ENCODE measurements at places on chromosomes 4 and X.
A peak's percentile ranks its signal among the peaks of the same experiment; 100 is the strongest.

GRCh38 chrX:29870608-29871007 lies 344.8 kb upstream of the MAGEB2 start:
- no peak for DNase-seq

- no peak for DNase-seq
These were observed 936 bp downstream of the TMEM144 start for GRCh38 chr4:158211222-158211621.

DNA sequence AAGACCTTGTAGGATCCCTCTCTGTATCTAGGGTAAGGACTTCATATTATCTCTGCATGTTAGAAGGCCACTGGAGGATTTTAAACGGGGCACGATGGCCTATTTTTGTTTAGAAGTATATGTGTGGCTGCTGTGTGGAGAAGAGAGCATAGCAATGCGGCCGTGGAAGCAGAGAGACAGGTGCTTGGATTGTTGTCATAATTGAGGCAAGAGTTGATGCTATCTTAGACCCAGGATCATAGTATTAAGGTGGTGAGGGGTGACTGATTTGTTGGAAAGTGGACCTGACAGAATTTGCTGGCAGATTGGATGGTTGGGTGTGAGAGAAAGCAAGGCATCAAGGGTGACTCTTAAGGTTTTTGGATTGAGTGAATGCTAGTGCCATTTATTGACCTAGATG lies 63.4 kb downstream of the CCKAR start:
- no peak for DNase-seq

GRCh38 chr4:183157215-183157614 lies 58.2 kb downstream of the WWC2 start:
- DNase-seq: no peak

DNA sequence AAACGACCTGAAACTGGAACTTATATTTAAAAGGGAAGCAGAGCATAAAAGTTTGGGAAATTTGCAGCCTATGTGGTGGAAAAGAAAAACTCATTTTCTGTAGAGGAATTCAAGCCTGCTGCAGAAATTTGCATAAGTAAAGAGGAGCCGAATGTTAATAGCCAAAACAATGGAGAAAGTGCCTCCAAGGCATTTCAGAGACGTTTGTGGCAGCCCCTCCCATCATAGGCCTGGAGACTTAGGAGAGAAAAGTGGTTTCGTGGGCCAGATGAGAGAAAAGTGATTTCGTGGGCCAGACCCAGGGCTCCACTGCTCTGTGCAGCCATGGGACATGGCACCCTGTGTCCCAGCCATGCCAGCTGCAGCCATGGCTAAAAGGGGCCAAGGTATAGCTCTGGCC lies 361.9 kb downstream of the PCDH19 start:
- DNase-seq: no peak

- DNase-seq: no peak
These were observed 112.9 kb upstream of the GPRIN3 start for GRCh38 chr4:89420507-89420906.

DNA sequence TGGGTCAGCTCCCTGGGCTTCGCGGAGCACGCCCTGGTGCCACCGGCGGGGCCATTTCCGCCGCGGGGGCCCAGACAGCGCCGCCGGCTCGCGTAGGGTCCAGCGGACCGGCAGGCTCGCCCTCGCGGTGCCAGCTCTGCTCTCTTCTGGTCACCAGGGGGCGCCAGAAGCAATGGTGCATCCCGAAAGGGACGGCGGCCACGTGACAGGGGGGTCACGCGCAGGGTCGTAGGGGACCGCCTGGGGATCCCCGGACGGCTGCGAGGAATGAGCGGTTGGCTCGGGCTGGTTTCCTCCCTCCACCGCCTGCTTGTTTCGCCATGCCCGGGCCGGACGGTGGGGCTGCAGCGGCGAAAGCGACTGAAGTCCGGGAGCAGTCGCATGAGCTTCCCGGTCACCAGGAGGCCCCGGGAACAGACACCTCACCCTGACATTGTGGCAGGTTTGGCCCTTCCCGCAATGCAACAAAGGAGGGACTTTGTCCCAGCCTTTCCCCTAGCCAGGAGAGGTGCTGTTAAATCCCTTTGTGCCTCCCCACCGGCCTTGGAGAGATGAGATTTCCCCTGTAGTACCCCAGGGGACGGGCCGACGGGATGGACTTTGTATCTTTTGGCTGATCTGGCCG lies 15.8 kb downstream of the ZCCHC12 start:
- no peak for DNase-seq

- DNase-seq: no peak
These were observed 98.6 kb upstream of the NR3C2 start for GRCh38 chr4:148540622-148541326.

DNA sequence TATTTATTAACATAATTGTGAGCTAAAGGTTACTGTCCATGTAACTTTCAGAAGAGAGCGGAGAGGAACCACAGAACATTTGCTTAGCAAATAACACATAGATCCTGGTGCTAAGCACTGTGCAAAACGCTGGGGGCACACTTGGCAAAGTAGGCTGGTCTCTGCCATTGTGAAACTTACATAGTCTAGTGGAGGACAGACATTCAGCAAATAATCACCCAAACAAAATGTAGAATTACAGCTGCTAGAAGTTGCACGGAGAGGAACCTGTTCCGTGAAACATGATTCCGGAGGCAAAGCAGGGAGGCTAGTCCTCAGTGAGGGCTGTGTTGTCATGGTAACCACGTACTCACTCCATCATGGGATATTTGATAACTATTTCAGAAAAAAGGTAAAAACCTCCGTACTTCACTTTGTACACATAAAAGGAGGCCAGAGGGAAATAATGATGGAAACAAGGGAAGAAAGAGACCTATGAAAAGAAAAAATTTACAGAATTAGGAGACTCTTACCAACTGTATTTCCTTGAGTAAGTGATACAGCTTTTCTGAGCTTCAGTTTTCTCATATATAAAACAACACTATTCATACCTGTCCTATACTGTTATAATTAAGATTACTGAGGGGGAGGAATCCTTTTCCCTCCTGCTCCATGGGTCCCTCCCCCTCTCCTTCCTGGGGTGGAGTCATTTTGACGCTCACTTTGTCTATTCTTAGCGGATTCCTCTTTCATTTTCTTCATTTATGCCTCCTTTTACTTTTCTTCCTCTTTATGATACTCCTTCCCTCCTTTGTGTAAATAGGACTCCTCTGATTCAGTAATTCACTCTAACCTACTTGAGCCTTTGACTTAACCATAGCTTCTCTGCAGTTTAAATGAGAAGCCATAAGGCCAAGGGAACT lies 825 bp upstream of the RASGEF1B start:
- no peak for DNase-seq

DNA sequence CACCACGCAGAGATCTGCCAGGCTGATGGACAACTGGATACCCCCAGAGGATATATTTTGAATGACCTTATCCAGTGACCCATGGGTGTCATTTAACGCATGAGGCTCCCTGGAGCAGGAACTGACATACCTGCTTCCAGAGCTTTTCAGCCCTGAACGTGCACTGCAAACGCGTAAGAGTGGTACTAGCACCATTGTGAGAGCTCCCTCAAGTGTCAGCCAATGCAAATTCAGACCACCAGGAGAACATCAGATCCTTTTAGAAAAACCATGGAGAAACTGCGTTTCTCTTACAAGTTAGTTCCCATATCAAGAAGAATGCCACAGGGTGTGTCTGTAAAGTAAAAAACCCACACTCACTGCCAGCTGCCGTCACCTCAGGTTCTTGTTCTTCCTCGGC lies 7.3 kb downstream of the TREX2 start:
- no peak for DNase-seq

DNA sequence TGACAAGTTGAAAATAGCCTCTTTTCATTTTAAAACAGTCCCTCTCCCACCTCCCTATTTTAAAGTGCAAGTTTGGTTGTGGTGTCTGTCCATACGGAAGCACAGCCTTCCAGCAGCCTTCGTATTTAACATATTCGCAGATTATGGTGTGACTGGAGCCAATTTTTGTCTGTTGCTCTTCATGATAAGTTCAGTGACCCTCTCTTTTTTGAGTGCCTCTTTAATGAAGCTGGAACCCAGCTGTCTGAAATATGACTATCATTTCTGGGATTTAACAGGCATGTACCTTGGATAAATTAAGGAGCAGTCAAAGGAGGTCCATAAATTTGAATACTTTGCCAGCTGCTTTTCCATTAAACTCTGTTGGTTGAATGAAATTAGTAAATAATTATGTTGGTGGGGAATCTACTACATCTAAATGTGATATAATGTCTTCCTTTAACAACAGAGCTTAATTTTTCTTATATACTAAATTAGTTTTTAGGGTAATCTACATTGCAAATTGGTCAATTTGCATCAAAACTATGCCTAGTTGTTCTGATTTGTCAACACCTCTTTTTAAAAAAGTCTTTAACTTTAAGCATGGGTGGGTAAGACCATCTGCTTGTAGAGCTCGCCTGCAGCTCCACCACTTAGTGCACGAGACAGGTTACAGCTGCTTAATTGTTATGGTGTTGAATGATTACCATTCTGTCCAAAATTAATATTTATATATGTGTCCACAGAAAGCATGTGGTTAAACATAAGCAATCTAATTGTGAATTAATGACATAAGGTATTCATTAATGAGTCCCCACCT lies 216.6 kb downstream of the DCTD start:
- DNase-seq: no peak

DNA sequence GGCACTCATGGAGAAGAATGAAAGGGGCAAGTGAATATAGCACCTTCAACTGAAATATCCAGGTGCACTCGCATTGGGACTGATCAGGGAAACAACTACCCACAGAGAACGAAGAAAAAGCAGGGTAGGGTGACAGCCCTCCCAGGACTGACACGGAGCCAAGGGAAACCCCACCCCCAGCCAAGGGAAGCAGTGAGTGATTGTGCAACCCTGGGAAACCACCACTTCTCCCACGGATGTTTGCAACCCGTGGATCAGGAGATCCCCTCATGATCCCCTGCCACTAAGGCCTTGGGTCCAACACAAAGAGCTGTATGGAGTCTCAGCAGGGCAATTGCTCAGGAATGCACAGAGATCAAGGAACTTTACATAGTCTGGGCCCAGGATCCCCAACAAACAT lies 158.5 kb upstream of the HCCS start:
- DNase-seq: no peak

DNA sequence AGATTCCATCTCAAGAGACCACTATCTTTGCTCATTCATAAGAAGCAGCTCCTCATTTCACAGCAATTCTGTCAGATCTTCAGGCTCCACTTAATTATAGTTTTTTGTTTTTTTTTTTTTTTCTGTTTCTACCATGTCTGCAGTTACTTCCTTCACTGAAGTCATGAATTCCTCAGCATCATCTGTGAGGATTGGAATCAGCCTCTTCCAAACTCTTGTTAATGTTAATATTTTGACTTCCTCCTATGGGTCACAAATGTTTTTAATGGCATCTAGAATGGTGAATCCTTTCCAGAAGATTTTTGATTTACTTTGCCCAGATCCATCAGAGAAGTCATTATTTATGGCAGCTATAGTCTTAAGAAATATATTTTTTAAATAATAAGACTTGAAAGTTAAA lies 53.1 kb downstream of the BMP2K start:
- peak; percentile 40 for DNase-seq

DNA sequence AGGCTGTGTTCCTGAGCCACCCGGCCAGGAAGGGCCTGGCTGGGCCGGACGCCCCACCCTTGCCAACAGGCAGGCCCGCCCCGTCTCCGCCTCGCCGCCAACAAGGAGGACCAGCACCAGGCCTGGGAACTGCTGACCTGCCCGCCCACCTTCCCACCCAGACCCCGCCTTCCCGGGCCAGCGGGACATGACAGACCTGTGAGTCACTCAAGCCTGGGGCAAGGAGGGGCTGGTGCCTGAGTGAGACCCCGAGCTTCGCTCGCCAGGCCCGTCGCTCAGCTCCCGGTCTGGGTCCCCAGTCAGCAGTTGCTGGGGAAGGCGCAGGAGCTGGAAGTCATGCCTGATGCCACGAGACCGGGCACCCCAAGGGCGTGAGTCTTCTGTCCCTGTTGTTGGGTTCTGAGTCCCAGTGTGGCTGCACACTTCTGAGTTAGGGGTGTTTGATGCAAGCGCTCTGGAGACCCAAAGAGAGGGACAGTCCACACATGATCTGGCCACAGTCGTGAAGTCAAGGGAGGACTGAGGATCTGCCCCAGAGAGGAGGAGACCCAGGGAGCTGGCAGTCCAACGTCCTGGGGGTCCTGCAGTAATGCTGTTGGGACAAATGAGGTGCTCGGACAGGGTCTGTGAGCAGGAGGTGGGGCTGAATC lies at the start of gene DNASE1L1:
DNASE1L1 (minus strand) TSS at position 33 of the 650 bp plus-strand sequence. CDS start 3,686 bp downstream, outside the sequence.
- no peak for DNase-seq

DNA sequence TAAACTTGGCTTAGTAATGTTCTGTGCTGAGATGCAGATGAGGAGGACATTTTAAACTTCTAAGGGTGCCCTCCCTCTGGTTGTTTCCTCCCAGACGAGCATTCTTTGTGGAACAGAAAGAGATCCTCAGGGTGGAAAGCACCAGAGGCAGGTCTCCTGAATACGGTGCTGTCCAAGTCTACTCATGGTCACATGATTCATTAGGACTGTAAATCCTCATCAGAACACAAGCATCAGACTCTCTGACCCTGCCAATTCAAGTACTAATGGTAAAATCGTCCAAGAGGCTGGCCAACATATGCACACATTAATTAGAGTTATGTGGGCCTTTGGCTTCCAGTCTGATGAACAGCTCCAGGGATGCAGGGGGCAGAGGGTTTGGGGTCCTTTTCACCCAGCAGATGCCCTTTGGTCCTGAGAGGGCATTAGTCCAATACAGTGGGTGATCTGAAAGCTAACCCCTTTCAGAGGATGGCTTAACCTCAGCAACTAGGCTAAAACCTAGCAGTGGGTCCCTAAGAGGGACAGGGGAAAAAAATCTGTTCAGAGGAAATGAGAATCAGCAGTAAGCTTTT lies 18.2 kb downstream of the HAND2 start:
- no peak for DNase-seq

Data from AG04449 (cell line).